ENCODE measurements at places on chromosomes 1 and 21.

DNA sequence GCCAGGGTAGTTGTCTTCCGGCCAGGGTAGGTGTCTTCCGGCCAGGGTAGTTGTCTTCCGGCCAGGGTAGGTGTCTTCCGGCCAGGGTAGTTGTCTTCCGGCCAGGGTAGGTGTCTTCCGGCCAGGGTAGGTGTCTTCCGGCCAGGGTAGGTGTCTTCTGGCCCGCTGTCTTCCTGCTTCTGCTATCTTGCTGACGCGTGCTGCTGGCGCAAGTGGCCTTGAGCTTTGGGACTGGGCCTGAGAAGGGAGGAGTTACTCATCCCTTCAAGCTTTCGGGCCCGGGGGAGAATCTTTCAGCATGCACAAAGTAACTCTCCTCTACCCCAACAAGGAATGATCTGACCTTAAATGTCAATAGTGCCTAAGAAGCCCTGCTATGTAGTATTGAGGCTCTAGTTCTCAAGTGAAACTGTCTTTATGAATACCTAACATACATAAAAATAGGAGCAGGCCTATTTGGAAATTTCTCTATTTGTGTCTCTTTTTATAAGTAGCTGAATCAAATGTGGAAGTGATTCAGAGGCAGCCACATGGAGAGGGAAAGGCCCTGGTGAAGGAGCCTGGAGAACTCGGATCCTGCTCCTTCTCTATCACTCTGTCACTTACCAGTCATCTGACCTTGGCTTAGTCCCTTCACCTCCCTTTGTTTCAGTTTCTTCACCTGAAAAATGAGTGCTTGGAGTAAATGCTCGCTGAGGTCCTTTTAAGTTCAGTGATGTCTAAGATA, 65.6 kb downstream of the RGL1 start:
- no peak for DNase-seq

- no peak for DNase-seq
These were observed 485.9 kb downstream of the USP25 start for GRCh38 chr21:16215663-16216183.

- no peak for DNase-seq
These were observed 50.8 kb upstream of the ACTRT2 start for GRCh38 chr1:2970311-2971071.

GRCh38 chr1:226679262-226679661, 59.8 kb downstream of the ITPKB start:
- no peak for DNase-seq

DNA sequence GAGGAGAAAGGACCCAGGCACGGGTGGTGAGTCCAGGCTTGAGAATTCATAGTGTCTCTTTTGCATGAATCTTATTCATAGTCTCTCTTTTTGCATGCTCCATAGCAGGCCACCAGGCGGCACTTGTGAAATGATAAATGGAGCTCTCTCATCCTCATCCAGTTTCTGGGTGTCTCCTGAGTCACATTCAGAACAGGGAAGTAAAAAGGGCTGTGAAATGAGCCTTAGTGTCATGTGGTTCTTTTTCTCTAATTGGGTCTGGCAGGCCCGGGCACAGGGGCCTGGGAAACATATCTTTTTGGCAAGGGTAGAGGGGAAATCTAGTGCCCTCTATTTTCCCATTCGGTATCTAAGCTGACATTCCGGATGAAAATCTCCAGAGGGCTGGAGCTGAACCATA, 19.1 kb upstream of the NCF2 start:
- no peak for DNase-seq

- DNase-seq, result no peak
These were observed 57.2 kb downstream of the SLC9C2 start for GRCh38 chr1:173545688-173546087.

DNA sequence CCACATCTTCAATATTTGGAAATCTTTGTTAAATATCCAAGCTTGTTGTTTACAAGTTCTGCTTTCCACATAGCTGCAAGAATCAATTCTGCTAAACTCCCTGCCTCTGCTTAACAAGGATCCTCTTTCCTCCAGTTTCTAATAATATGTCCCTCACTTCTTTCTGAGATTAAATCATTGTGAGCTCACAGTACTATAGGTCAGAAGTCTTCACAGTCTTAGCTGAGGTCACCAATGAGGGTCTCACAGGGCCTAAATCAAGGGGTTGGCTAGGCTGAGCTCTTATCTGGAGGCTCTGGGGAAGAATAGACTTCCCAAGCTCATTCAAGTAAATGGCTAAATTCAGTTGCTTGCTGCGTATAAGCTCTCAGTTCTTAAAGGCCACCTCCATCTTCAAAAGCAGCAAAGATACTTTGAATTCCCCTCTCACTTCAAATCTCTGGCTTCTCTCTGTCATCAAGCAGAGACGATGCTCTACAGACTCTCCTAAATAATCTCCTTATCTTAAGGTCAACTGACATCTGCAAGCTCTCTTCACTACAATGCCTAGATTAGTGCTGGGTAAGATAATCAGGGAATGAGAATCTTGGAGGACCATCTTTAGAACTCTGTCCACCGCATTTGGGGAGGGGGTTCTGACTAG, 175.3 kb downstream of the PLPPR4 start:
- DNase-seq, result no peak
